Progenitor cell of endocrine pancreas (in vitro differentiated cells): ENCODE measurements at places on chromosomes 1 and 21. TPM values are rescaled to one million over a fixed set of nuclear protein-coding genes. Genes with fewer than 3 reads are reported as not detected.

CYP4A22 gene
- not detected in 2 replicates for total RNA-seq

- no peak overlapping the region for H3K4me3 ChIP-seq
- H3K27ac ChIP-seq: no peak overlapping the region
- peaks cover 4% of the 10 kb centered on the region for H3K4me1 ChIP-seq
These were observed 116.8 kb downstream of the KAZN start for GRCh38 chr1:14715266-14715665.

DNA sequence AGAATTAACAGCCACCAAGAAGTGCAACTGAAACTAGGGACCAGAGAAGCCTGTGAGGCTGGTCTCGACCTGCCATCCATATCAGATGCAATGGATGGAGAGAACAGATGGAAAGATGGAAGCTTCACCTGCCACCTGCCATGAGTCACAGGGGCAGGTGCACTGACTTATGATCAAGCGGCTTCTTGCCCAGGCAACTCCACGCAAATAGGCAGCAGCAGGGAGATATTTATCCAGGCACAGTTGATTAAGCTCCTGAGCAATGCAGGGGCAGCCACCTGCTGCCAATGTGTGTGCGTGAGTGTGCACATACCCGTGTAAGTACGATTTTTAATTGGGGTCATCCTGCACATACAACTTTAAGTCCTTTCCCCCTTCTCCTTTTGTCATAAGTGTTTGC lies 174.2 kb downstream of the PTPRU start:
- peaks cover 3% of the 10 kb centered on the region for H3K27me3 ChIP-seq
- peaks cover 16% of the 10 kb centered on the region for H3K4me1 ChIP-seq
- DNase-seq: no peak
- H3K36me3 ChIP-seq: no peaks in the 10 kb centered on the region

DNA sequence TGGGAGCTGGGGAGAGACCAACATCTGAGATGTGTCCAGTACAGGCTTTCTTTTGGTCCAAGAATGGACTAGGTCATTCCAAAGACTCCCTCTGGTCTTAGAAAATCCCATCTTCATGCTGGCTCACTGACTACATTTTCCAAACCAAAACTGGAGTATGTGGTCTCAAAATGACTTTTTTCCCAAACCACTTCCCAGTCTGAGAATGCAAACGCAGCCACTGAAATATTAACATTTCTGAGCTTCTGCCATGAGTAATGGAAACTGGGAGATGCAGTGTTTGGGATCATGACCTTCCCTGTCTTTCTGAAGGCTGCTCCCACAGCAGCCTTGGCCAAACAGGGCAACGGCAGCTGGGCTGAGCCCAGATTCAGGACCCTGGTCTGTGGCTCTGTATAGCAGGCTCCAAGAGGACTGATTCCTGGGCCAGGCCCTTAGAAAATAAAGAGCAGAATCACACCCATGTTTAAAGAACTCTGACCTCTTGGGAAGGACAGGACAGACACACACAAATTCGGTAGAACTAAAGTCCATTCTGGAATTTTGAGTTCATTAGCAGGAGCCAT lies 62.1 kb upstream of the CNTN2 start:
- H3K4me1 ChIP-seq: no peaks in the 10 kb centered on the region
- DNase-seq: no peak
- no peaks in the 10 kb centered on the region for H3K36me3 ChIP-seq
- no peak overlapping the region for H3K27ac ChIP-seq
- peaks cover 5% of the 10 kb centered on the region for H3K27me3 ChIP-seq
